ENCODE measurements at places on chromosomes 7 and 10.

DNA sequence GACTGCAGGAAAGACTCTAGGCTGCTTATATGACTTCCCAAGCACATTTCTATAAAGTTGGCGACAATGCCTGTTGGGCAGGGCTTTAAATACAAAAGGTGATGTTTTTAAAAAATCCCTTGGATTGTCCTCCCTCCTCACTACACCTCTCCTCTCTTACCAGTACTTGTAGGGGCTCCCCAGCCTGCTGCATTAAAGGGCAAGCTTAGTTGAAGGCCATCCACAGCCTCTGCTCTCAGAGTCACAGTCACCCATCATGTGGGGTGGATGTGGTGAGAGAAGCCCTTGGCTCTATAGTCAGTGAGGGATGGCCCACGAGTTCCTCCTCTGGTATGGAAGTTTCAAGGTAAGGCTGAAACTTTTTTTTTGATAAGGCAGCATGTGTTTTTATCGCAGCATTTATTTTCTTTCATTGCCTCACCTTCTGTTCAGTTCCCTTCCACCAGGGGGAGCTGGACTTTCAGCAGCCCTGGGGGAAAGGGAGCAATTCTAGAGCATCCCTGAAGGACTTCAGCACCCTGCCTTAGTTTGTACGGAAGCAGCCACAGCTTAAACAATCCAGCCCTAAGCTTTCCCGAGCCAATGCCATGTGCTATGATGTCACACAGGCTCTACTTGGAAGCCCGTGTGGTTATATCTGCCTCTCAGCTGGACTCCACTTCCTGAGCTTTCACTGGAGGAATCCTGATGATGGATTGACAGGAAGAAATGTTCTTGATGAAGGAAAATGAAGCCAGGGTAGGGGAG, 131.9 kb downstream of the CALCR start:
- DNase-seq = peak; percentile 26

GRCh38 chr10:99276848-99277486, 41.3 kb upstream of the HPSE2 start:
- no peak for DNase-seq

- DNase-seq = no peak
These were observed 23.9 kb downstream of the KRIT1 start for GRCh38 chr7:92221766-92222165.

GRCh38 chr7:102294589-102294988, 7.9 kb downstream of the SH2B2 start:
- no peak for DNase-seq

DNA sequence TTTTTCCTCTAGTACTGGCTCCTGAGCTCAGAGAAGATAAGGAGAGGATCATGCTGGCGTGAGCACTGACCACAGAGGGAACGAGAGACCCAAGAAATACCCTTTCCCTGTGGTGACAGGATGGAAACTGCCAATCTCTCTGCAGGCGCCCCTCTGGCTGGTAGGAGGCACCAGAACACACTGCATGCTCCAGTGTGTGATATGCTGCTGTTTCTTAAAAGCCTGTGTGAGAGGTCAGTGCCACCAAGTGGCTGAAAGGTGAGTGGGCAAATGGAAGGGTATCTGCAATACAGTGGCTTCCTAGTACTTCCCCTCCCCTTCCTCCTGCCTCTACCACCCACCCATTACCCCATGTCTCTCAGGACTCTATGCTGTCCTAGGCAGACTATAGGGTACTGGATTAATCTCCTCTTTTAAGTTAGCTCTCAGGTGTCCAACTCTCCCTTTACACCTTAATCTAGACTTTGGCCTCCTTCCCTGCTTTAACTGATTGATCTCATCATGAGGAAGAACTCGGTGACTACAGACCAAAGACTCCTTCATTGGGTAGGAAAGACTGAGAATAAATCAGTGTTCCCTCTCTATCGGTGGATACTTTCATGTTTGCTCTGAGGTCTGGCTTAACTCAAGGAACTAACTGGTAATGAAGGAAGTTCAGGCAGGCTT, 283.6 kb downstream of the ADRA2A start:
- no peak for DNase-seq

DNA sequence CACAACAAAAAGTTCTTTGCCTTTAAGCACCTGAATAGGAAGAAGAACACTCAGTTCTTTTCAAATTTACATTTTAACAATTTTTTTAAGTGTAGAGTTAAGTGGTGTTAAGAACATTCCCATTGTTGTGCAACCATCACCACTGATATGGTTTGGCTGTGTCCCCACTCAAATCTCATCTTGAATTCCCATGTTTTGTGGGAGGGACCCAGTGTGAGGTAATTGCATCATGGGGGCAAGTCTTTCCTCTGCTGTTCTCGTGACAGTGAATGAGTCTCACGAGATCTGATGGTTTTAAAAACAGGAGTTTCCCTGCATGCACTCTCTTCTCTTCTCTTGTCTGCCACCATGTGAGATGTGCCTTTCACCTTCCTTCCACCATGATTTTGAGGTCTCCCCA, 155.7 kb downstream of the PLXNA4 start:
- DNase-seq = no peak

GRCh38 chr7:75938921-75939320, 24.0 kb downstream of the POR start:
- no peak for DNase-seq

DNA sequence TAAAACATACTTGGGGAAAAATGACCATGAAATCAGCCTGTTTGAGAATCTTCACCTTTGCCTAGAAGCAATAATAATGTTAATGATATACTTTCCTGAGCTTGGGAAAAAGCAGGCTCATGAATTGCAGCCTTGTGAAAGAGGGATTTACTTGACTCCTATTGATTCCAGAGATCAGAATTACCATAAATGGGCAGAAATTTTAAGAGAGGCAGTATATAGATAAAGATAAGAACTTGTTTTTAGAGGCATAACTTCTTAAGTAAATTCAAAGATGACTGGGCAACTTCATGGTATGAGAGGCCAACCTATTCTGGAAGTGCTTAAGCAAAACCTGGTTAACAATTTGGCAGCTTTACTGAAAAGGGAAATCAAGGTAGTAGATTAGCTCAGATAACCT, 225.4 kb downstream of the HPSE2 start:
- no peak for DNase-seq

GRCh38 chr10:14688606-14689005, 86.1 kb downstream of the FAM107B start:
- DNase-seq = no peak

DNA sequence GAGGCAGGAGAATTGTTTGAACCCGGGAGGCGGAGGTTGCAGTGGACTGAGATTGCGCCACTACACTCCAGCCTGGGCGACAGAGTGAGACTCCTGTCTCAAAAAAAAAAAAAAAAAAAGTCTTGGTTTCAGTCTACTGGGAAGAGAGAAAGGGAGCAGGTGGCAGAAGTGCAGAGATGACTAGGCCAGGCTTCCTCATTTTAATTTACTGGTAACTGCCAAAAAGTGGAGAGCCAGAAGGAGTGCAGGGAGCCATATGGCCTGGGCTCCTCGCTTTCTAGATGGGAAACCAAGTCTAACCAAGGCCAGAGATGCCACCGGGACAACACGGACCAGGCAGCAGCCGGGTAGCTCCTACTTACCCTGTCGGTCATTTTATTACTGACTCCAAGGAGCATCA, 12.2 kb downstream of the SEPHS1 start:
- no peak for DNase-seq

DNA sequence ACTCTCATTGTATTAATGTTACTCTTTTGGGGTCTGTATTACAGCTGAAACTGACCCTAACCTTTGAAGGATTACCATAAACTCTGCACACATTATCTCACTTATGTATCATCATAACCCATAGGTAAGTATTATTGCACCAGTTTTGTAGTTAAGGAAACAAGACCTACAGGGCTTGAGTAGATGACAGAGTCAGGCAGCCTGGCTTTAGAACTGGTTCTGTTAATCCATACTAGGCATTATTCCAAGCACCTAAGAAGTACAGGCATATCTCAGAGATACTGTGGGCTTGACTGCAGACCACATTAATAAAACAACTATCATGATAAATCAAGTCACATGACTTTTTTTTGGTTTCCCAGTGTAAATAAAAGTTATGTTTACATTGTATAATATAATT, 17.1 kb upstream of the AKR1B1 start:
- no peak for DNase-seq

GRCh38 chr10:50419091-50419490, 167.8 kb upstream of the ASAH2 start:
- DNase-seq = no peak

DNA sequence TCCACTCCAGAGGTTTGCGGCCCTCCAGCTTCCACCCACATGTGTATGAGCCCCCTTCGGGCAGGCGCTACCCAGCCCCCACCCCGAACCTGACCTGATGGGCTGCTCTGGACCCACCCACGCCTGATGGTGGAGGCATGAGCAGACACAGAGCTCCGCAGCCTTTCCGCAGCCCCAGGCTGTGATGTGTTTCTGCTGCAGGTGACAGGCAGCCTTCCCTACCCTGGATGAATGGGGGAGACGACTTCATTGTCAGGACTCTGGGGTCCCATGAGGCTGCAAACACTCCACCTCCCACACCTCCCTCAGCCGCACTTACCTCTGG, 61.2 kb downstream of the OAT start:
- no peak for DNase-seq

GRCh38 chr10:77898323-77899079, 28.1 kb downstream of the DLG5 start:
- no peak for DNase-seq

DNA sequence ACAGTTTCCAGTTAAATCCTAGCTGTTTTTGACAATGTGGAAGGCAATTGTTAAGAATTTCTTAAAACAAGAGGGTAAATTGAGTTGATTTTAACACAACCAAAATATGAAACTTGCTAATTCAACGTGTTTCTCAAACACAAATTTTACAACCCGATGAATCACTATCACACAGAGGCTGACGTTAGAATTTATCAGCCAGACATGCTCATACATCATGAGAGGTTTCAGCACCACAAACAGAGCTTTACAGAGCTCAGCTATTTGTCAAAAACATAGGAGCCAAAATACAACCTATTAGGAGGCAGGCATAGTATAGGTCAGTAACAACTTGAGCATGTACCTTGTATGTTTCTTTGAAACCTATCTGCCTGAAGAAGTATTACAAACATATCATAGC, 36.1 kb downstream of the LRRN3 start:
- no peak for DNase-seq

DNA sequence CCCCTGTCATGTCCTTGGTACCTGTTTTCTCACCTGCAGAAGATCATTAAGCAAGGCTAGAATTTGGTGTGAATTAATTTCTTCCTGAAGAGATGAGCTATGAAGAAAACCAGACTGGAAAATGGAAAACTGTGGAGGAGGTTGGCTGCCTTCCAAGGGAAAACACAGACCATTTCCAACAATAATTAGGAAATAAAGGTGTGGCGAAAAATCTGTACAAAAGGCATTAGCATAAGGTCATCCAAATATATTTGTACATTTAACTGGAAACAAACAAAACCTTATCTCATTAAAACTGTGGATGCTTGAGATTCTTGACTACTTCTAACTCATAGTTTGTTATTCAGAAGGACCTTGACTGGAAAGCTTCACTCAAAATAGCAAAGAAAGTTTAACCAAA, 1.7 kb downstream of the STN1 start:
- DNase-seq = no peak

DNA sequence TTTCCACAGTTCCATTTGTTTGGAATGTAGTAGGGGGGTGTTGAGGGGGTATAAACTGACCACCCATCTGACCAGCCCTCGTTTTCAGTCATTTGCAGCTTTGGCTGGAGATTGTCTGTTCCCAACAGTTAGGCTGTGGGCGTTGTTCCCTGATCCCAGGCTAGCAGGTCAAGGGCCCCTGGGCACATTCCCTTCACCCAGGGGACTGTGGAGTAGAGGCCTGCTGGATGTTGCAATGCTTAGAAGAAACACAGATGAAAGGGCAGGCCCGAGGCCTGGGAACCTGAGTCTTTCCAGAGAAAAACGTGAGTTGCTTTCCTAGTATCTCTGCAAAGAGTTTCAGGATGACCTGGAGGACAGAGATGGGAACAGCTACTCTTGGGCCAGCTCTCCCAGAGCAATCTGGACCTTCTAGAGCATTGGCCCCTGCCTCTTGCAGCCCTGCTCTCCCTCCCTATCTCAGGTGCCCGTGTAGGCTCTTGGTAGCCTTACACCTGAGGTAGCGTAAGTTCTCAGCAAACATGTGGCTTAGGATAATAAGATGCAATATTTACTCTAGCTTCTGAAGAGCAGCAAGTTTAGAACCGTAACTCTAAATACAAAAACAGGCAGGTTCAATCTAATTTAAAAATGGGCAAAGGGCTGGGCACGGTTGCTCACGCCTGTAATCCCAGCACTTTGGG, 99.4 kb upstream of the EFCAB10 start:
- DNase-seq = no peak
